Muscle of back (tissue), 13 donors: ENCODE measurements at places on chromosomes 2 and 18.

- no peak for DNase-seq
Observed at GRCh38 chr2:239238839-239239606, 161.8 kb downstream of the HDAC4 start.

DNA sequence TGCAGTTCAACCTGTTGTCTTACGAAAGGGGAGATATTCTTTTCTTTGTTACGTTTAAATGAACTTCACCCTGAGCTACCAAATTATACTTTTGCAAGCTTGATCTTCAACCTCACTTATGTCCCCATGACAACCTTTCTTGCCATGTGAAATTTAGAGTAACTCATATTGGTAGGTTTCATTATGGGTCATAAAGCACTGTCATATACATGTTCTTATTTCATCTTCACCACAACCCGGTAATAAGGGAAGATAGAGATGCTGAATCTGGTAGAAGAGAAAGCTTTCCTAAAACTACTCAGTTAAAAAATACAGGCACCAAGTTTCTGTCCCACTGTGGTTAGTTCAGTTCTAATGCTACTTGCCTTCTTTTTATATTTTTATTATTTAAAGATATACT, 208.5 kb upstream of the NRP2 start:
- no peak for DNase-seq

GRCh38 chr2:236341067-236341466, 76.9 kb upstream of the ASB18 start:
- no peak for DNase-seq

- no peak for DNase-seq
Observed at GRCh38 chr2:65018141-65018582, 29.0 kb downstream of the SLC1A4 start.

DNA sequence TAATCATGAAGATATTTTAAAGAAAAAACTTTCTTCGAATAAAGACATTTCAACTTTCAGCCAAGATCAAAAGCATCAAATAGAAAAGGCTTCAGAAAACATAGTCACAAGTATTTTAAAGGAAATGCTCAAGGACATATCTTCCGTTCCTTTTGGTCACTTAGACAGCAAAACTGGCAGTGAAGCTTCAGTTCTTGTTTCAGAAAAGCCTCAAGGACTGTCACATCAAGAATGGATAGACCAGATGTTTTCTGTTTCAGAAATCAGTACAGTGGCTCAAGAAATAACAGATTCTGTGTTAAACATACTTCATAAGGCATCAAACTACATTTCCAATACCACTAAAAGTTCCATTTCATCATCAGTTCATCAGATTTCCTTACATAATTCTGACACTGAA, 51.8 kb downstream of the FSIP2 start:
- no peak for DNase-seq
